ENCODE measurements at places on chromosomes 4 and X.

DNA sequence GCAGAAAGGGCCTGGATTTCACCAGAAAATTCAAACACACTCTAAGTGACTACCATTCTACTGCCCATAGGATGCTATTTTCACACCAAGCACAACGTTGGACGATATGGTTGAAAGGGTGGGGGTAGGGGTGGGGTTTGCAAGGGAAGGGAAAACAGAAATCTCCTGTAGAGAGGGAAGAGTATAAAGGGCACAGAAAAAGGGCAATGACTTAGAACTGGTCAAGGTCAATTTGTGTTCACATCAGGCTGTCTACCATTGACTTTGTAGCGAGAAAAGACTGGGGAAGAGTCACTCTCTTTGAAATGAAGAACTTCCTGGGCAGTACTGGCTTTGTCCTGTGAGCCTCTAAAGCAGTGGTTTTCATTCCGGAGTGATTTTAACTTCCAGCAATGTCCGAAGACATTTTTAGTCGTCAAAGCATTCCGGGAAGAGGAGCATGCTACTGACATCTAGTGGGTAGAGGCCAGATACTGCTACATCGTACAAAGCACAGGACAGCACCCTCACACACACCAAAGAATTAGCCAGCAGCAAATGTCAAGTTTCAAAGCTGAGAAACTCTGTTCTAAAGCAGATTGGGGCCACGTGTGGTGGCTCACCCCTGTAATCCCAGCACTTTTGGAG, 48.4 kb upstream of the SLC7A3 start:
- DNase-seq: no peak

GRCh38 chr4:8255698-8256441, 13.7 kb upstream of the HTRA3 start:
- no peak for DNase-seq

DNA sequence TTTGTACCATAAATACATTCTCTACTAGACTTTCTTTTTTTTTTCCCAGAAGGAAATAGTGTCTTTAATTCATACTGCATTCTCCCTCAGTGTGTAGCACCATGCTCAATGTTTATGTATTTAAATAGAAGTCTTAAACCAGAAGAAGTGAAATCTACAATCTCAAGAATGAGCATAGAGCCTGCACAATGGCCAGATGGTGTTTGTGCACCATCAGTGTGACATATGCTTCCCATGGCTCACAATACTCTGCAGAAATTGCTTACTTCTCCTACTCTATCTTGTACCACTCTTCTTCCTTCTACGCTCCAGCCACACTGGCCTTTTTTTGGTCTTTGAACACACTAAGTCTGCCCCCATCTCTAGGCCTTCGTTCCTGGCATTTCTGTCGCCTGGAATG, 2.6 kb upstream of the DOCK11 start:
- DNase-seq: no peak

GRCh38 chr4:48012824-48013223, 3.7 kb downstream of the CNGA1 start:
- DNase-seq: no peak

- no peak for DNase-seq
Measured at GRCh38 chr4:24683116-24683515, 98.8 kb upstream of the DHX15 start.

DNA sequence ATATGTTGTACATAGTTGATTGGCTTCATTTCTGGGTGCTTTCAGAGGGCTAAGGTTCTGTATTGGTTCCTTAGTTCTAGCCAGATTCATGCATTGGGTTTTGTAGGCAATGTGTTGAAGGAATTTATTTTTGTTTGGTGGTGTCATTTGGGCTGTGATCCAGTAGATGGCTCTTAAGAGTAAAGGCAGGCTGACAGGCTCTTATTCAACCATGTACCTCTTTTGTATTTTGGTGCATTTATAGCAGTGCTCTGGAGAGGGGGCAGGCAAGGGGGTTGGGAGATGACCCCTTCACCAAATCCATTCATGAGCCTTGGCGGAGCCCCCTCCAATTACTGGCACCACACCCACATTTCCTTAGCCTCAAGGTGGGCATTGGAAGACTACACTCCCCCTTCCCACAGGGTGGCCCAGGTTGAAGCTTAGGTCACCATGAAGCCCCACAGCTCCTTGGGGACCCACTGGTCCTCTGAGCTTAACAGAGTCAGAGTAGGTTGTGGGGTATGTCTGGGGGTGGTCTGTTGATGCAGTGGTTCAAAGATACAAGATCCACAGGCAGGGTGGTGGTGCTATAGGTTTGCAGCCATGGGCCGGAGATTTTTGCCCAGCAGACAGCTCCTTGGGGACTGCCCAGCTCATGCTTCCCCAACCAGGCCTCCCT, 143.0 kb upstream of the GNPDA2 start:
- DNase-seq: no peak

GRCh38 chr4:54723820-54724219, 66.1 kb downstream of the KIT start:
- DNase-seq: peak; percentile 78

- no peak for DNase-seq
Measured at GRCh38 chr4:141240259-141240658, 19.6 kb downstream of the ZNF330 start.

- no peak for DNase-seq
Measured at GRCh38 chrX:15619053-15619755, 18.4 kb upstream of the ACE2 start.

- no peak for DNase-seq
Measured at GRCh38 chr4:121764702-121765367, at the start of gene SMIM43. SMIM43 (minus strand) TSS chr4:121765164; CDS start chr4:121765105, 59 bp downstream.

DNA sequence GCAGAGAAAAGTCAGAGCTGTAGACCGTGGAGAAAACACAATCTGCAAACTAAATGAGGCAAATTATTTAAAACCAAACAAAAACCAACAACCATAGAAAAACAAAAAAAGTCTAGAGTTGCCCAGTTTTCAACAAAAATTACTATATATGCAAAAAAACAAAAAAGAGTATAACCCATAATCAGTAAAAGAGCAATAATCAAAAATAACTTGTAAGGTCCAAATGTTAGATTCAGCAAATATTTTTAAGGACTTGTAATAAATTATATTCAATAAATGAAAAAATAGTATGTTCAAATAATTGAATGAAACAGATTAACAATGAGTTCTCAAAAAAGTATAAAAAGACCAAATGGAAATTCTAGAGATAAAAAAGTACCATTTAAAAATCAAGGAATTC, 130.5 kb downstream of the LRBA start:
- DNase-seq: no peak

DNA sequence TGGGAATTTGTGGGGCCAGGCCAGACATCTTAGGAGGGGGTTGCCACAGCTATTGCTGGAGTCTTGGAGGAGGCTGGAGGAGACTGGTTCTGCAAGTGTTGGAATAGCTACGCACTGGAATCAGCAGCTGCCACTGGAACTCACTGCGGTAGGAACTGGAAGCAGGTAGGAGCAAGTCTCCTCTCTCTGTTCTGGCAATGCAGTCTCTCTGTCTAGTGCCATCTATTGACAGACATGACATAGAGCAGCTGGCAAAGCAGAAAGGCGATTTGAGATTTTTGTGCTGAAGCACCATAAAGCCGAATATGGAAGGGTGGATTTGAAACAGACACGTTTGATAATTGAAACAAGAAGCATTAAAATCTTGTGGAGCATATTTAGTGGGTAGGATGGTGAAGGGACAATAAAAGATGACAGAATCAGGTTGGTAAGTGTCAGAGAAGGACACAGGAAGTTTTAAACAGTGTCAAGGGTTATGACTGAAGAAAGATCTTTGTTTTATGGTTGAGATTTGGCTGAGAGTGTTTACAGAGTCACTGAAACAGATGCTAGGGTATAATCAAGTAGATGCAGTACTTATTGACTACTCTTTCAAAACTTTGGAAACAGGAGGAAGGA, 23.5 kb upstream of the SYNPO2 start:
- peak; percentile 19 for DNase-seq

DNA sequence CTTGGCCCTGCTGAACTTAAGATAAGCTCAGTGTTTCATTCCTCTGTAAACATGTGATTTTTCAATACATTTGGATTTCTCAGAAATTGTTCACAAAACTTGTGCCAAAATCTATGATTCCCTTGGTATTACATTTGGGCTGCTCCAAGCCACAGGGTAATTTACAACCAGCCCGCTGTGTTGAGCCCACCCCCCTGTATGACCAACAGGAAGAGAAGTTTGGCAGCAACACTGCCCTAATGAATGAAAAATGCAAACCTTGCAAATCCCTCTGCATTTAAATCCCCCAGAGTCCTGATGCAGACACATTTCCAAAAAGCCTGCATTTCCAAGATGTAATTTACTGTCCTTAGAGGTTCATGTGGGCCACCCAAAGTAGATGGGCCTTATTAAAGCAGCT, 34.1 kb upstream of the GAB1 start:
- no peak for DNase-seq

GRCh38 chr4:171650543-171650942, 162.7 kb upstream of the GALNTL6 start:
- no peak for DNase-seq

DNA sequence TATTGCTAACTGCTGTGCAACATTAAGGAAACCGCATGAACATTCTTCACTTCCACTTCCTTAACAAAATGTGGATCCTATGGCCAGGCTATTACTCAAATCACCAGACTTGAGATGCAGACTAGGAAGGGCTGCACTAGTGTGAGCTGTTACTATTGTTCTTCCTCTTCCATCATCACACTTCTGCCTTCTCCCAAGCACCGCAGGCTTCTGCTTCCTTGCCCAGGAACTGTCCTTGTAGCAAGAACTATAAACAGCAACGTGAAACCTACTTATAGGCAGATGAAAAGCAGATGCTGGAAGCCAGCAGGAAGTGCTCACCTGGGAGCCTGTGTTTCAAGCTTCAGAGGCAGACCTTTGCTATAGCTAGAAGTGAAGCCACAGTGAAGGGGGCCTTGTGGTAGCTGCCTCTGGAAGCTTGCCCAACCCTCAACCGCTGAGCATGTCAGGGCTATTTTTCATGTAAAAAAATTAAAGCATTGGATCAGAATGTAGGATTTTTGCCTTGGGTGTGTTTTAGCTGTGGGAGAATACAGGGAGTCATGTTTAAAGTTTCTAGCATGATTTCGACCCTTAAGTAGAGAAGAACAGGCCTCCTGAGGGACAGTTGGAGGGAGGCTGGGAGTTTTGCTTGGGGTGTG, 43.9 kb downstream of the CLNK start:
- no peak for DNase-seq

- DNase-seq: no peak
Measured at GRCh38 chr4:64407000-64407399, 2.2 kb downstream of the TECRL start.

DNA sequence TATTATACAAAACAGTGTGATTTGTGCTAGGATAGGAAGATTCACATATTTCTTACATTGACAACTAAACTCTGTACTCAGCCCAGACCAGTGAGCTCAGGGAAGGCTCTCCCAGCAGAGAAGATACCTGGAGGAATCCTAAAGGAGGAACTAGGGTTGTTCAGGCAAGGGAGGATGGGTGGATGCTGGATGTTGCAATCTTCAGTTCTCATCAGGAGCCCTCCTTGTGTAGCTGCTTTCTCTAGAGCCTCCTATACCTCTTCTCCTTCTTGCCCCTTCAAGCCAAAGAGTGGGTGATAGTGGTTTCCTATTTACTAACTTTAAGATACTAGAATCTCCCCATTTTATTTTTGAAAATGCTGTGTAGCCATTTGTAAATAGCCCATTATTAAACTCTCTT, 117.3 kb downstream of the NKX6-1 start:
- DNase-seq: no peak

- DNase-seq: no peak
Measured at GRCh38 chr4:63169836-63170235, 1239.4 kb downstream of the TECRL start.

- DNase-seq: no peak
Measured at GRCh38 chr4:141871086-141871770, 234.8 kb downstream of the IL15 start.

GRCh38 chr4:6473264-6474052, 1.0 kb upstream of the PPP2R2C start:
- no peak for DNase-seq

DNA sequence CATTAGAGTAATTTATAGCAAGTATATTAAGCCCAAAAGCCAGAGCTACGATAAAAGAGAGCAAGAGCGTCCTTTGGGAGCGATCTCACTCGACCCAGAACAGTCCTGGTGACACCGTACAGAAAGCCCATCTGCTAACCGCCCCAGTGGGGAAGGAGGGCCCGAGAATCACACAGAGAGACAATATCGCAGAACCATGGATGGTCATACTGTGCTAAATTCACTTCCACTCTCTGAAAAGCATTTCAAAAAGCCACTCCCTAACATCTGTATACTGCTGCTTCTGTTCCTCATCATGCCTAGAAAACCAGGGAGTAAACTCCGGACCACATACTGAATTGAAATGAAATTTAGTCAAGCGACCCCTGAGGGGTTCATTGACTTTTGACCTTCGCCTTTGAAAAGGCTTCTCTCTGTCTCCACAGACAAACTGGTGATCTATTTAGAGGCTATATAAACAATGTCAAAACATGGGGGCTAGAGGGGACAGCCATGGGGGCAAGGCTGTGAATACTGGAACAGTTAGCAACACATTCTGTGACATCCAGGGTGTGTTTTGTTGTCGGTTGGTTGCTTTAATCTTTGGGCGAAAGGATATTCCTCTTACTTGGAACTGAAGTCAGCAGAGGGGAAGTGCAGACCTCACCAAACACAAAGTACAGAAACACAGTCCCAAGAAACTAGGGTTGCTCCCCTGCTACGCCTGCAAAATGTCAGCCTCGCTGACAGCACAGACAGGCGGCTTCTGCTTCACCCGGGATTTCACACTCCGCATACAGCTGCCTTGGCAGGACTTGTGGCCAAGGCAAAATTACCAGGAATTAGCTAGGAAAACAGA, 129.0 kb upstream of the RASGEF1B start:
- DNase-seq: no peak

- no peak for DNase-seq
Measured at GRCh38 chr4:76654084-76654483, 219.1 kb downstream of the SHROOM3 start.

DNA sequence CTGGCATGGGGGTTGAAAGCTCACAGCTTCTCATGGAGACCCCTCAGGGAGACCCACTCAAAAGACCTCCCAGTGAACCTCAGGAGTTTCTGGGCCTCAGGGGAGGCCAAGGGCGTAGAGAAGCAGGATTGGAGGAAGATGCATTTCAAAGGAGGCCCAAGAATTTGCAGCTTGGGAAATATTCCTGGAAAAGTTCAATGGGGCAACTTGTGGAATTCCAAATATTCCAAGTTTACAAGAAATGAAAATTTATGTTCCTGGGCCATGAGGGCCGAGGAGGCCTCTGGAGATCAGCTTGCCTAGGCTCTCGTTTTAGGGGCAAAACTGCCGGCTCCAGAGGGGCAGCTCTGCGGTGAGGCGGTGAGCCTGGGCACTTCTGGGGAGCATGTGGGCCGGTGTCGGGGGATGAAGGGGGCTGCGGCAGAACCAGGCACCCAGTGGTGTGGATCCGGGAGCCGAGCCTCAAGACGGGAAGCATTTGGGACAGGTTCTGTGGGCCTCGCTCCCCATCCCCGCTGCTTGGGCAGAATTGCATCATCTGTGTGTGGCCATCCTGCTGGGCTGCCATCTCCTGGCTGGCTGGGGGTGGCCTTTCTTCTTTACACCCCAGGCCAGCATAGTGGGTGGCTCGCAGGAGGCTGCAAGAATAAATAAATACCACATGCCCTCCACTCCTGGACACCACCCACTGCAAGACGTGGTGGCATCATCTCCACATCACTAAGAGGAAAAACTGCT, 54.6 kb upstream of the GPR78 start:
- no peak for DNase-seq
